ENCODE measurements at places on chromosomes 2 and 18.

GRCh38 chr18:10398571-10398970, 55.9 kb upstream of the APCDD1 start:
- no peak for DNase-seq

DNA sequence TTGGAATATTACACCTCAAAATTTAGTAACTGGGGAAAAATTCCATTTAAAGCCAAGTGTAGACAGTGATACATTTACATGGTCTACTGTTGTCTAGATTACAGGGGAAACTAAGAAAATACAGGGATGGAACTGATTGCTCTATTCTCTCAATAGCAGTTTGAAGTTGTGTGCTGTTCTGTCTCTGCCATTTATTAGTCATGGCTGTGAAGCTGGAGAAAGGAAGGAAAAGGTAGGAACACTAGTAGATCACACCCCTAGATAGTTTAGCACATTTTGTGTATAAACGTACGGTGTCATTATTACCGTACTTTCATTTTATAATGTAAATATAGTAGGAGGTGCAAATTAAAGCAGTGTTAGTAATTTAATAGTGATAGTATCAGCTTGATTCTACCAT, 170.5 kb downstream of the PHLPP1 start:
- DNase-seq: no peak

- DNase-seq: no peak
These were observed 138.9 kb upstream of the NABP1 start for GRCh38 chr2:191539068-191539467.

DNA sequence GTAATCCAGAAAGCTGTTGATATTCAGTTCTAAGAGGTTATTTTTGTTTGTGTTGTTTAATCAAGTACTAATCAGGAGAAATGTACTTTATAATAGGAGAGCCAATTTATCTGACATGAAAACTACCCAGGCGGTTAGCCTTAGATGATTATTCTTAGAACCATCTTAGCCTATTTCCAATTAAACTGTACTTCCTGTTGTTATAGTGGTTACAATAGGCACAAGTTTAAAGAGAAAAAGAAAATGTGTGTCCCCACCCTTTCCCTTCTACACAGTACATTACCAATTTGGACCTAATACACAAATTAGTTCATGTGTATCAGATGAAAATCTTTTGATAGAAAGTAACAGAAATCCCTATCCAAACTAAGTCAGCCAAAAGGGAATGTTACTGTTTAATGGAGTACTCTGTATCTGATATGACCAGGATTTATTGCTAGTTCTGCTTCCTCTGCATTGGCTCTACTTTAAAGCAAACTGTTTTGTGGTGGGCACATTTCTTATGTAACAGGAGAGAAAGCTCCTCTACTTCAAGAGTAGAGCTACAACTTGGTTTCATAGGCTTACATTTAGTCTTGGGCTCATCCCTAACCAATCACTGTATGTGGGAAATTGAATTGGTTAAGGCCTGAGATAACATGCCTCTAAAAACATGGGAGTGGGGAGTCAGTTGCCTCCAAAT, 217.9 kb downstream of the UBE2E3 start:
- no peak for DNase-seq

DNA sequence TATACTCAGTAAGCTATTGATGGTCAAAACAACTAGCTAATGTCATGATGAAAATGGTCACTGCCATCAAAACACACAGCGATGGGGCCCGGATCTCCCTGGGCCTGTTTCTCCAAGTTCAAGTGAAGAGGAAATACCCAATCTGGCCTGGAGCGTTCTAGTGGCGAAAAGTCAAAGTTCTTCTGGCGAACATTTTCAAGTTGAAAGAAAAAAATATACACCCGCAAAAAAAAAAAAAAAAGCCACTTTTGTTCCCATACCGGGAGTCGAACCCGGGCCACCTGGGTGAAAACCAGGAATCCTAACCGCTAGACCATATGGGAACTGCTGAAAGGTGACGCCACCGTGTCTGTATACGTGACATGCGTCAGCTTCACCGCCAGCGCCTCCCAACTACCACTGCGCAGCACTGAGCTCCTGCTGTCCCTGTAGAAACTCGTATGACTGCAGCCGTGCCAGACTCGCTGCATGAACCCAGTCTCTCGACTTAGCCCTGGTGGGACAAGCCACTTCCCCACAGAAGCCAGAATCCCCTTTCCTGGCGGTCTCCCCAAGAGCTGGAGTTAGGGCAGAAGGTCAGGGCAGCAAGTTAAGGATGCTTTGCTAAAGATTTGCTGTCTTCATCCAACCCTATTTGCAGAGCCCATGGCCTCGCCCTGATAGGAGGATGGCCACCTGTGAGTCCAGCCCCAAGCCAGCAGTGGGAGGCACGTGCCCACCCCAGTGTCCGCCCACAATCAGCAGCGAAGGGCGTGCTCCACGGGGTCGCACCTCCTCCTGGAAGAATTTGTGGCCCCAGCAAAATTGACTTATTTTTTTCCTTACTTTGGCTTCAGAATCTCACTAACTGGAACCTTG, 5.6 kb upstream of the IMP4 start:
- peak; percentile 46 for DNase-seq

- no peak for DNase-seq
These were observed 140.8 kb downstream of the MEIS1 start for GRCh38 chr2:66575625-66576310.

DNA sequence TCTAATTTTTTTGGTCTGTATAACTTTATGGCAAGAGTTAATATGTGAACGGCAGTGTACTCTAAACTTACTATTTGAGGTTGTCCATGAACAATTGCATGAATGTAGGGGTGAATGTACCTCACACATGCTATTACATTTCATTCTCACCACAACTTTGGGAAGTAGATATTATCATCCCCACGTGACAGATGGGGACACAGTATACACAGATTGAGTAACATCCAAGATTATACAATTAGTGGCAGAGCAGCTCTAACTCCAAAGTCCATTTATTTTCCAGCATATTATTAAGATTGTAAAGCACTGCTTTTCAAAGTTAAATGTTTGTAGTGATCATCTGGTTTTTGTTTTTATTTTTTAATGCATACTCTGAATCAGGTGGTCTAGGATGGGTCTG, 622.1 kb upstream of the ZEB2 start:
- no peak for DNase-seq

DNA sequence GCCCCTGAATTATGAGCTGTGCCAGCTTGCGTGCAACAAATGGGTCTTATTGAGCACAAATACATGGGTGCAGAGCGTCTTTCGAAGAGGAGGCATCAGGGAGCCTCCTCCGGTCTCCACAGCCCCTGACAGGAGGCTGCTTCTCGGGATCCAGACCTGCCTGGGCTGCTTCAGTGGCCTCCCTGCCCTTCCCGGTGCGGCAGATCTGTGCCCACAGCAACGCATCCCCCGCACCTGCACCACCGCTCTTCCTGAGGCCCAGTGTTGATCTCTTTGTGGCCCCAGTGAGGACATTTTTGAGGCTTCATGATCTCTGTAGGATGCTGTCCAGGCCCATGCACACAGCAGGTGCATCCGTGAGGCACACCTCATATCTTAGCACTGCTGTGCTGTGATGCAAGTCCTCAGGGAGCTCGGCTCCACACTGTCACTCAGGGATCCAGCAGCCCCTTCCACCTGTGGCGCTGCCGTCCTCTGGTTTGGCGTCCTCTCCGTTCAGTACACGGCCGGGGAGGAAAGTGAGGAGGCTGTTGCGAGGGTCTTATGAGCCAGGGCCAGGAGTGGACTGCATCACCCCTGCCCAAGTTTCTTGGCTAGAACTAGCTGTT, 17.4 kb downstream of the RTP5 start:
- no peak for DNase-seq

- no peak for DNase-seq
These were observed 1.7 kb downstream of the NCK2 start for GRCh38 chr2:105746177-105747080.

- DNase-seq: no peak
These were observed 289.2 kb downstream of the ERBB4 start for GRCh38 chr2:212249451-212249850.
